Naive thymus-derived CD4-positive, alpha-beta T cell (primary cell): ENCODE measurements at places on chromosomes 2 and 18. TPM values are rescaled to one million over a fixed set of nuclear protein-coding genes. Genes with fewer than 3 reads are reported as not detected.

GRCh38 chr2:98518101-98518500, 73.4 kb downstream of the INPP4A start:
- H3K27ac ChIP-seq: peak overlapping the region; percentile 9
- no peak overlapping the region for H3K4me3 ChIP-seq
- no peaks in the 10 kb centered on the region for H3K27me3 ChIP-seq
- H3K4me1 ChIP-seq: peaks cover 49% of the 10 kb centered on the region

GRCh38 chr2:222730366-222730999, 59.0 kb downstream of the MOGAT1 start:
- H3K4me1 ChIP-seq: no peaks in the 10 kb centered on the region
- no peak overlapping the region for H3K27ac ChIP-seq
- H3K27me3 ChIP-seq: no peaks in the 10 kb centered on the region
- no peaks in the 10 kb centered on the region for H3K36me3 ChIP-seq
- DNase-seq: no peak

DNA sequence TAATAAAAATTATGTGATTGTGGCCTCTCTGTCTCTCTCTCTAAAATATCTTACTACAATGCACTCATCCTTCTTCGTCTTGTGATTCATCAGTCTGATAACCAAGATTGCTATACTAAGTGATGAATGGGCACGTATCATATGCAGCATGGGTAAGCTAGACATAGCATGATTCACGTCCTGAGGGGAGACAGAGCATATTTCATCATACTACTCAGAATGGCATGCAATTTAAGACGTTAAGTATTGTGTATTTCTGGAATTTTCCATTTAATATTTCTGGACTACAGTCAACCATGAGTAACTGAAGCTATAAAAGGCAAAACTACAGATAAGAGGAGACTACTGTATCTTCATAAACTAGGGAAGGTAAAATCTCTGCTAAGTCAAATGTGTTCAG, 97.0 kb upstream of the CD226 start:
- no peaks in the 10 kb centered on the region for H3K27me3 ChIP-seq
- H3K36me3 ChIP-seq: no peaks in the 10 kb centered on the region
- no peak for DNase-seq
- no peaks in the 10 kb centered on the region for H3K4me1 ChIP-seq
- no peak overlapping the region for H3K27ac ChIP-seq

DNA sequence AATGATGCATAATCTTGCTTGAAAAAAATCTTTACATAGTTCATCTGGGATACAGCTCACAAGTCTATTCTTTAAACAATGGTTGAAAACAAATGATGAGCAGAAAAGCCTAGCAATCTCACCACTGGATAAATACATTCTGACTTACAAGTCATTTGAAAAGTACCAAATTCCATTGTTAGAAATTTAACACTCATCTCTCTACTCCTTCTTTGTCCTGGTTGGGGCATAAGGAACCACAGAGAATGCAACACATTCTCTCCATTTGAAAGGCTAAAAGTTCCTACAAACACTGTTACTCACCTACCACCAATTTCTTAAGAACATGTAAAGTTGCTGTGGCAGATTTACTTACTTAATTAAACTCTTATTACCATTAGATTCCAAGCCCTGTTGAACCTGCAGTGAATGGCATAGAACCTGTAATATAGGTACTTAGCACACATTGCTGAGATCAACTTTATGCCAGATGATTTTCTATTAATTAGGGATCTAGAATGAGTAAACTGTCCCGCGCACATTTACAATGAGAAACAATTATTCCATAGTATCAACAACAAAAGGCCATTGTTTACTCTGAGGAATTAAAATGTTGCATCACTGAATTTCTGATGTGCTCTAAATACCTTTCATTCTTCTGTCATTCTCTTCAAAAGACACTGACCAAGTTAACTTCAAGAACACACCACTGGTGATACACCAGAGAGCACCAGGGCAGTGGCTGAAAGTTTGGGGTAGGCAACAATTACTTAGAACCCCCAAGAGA, 69.6 kb downstream of the CABYR start:
- no peak for DNase-seq
- H3K36me3 ChIP-seq: no peaks in the 10 kb centered on the region

The PAX8 gene
- 0.92 and 1.2 TPM in 2 replicates for total RNA-seq

GRCh38 chr18:52313213-52313612, 26.8 kb upstream of the DCC start:
- H3K36me3 ChIP-seq: no peaks in the 10 kb centered on the region
- no peak overlapping the region for H3K27ac ChIP-seq
- H3K4me1 ChIP-seq: no peaks in the 10 kb centered on the region
- H3K27me3 ChIP-seq: no peaks in the 10 kb centered on the region
- DNase-seq: no peak

- no peak overlapping the region for H3K27ac ChIP-seq
- no peak overlapping the region for H3K4me3 ChIP-seq
- no peaks in the 10 kb centered on the region for H3K36me3 ChIP-seq
- DNase-seq: no peak
These were observed 177.8 kb upstream of the RGPD4 start for GRCh38 chr2:107648781-107649404.

- DNase-seq: no peak
- no peak overlapping the region for H3K4me3 ChIP-seq
- H3K27ac ChIP-seq: no peak overlapping the region
- no peaks in the 10 kb centered on the region for H3K27me3 ChIP-seq
These were observed 184.1 kb upstream of the ARL4C start for GRCh38 chr2:234680688-234681619.

The TEKT4 gene
- total RNA-seq: not detected

- H3K27me3 ChIP-seq: no peaks in the 10 kb centered on the region
- H3K27ac ChIP-seq: no peak overlapping the region
- no peaks in the 10 kb centered on the region for H3K4me1 ChIP-seq
- no peaks in the 10 kb centered on the region for H3K36me3 ChIP-seq
- DNase-seq: no peak
These were observed 119.6 kb downstream of the QPCT start for GRCh38 chr2:37464067-37464466.

- no peak overlapping the region for H3K27ac ChIP-seq
- H3K4me1 ChIP-seq: no peaks in the 10 kb centered on the region
- no peaks in the 10 kb centered on the region for H3K36me3 ChIP-seq
- DNase-seq: no peak
These were observed 44.4 kb downstream of the ST8SIA5 start for GRCh38 chr18:46712406-46712805.

- H3K36me3 ChIP-seq: no peaks in the 10 kb centered on the region
- H3K4me3 ChIP-seq: peak within 1 kb of the TSS; percentile 85
- peak within 1 kb of the TSS; percentile 95 for H3K27ac ChIP-seq
- DNase-seq: peak; percentile 68
These were observed at the start of gene KCMF1 for GRCh38 chr2:84970868-84971509. KCMF1 (plus strand) TSS chr2:84971161; CDS start chr2:84971452, 291 bp downstream.

The CENPA gene
- 22.7 and 25.6 TPM in 2 replicates for total RNA-seq

DNA sequence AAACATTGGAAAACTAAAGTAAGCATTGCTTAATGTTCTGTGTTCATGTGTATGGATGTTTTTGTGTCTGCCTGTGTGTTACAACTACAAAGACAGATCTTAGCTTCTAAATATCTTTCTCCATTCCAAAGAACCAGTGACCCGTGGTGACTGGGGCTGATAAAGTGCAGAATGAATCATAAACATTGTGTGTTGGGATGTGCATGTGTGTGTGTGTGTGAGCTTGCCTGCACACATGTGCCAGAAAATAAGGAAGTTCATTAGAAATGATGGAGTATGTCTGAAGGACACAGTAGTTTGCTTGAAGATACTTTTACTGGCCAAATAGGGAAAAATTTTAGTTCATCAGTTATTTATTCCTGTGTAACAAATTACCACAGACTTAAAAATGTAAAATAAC, 756.6 kb upstream of the CELF4 start:
- DNase-seq: no peak
- H3K4me1 ChIP-seq: no peaks in the 10 kb centered on the region
- H3K4me3 ChIP-seq: no peak overlapping the region
- H3K36me3 ChIP-seq: no peaks in the 10 kb centered on the region
- H3K27me3 ChIP-seq: no peaks in the 10 kb centered on the region

The LAMA3 gene
- total RNA-seq: not detected

DNA sequence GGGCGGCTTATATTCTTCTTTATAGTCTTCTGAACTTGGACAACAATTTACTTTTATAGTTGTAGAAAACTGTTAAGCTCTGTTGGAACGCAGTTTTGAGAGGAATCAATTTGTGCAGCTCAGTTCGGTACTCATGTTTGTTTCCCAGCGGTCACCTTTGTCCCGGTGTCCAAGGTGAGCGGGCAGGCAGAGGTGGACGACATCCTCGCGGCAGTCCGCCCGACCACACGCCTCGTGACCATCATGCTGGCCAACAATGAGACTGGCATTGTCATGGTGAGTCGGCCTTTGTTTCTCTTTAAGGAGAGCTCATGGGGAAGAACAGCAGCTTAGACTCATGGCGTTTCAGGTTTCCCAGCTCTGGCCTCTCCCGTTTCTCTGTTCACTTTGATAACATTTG, 18.6 kb upstream of the ESPNL start:
- no peak overlapping the region for H3K27ac ChIP-seq
- H3K4me1 ChIP-seq: no peaks in the 10 kb centered on the region
- no peaks in the 10 kb centered on the region for H3K27me3 ChIP-seq
- H3K4me3 ChIP-seq: no peak overlapping the region
- H3K36me3 ChIP-seq: peaks cover 5% of the 10 kb centered on the region

- no peaks in the 10 kb centered on the region for H3K36me3 ChIP-seq
- H3K4me3 ChIP-seq: no peak overlapping the region
- DNase-seq: no peak
- no peaks in the 10 kb centered on the region for H3K27me3 ChIP-seq
- no peak overlapping the region for H3K27ac ChIP-seq
These were observed 19.4 kb downstream of the EPB41L5 start for GRCh38 chr2:120032297-120032696.

The DES gene
- total RNA-seq: not detected

The ASIC4 gene
- total RNA-seq: 0.49 TPM

The ANKRD62 gene
- not detected for total RNA-seq

DNA sequence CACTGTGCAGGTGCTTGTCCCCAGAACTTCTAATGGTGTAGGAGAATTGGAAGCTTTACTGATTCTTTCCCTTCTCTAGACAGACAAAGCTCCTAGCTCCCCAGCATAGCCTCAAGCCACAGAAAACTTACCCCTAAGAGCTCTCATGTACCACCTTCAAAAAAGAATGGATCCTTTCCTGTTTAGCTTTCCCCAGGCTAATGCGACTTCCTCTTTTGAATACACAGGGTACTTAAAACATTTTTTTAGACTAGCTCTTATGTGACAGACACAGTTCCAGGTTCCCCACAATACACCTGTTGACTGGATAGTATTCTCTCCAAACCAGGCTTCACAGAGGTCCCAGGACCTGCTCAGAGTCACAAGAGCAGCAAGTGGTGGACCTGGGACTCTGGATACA, 8.3 kb downstream of the CTAGE1 start:
- no peak for DNase-seq
- no peak overlapping the region for H3K4me3 ChIP-seq
- H3K27me3 ChIP-seq: no peaks in the 10 kb centered on the region

DNA sequence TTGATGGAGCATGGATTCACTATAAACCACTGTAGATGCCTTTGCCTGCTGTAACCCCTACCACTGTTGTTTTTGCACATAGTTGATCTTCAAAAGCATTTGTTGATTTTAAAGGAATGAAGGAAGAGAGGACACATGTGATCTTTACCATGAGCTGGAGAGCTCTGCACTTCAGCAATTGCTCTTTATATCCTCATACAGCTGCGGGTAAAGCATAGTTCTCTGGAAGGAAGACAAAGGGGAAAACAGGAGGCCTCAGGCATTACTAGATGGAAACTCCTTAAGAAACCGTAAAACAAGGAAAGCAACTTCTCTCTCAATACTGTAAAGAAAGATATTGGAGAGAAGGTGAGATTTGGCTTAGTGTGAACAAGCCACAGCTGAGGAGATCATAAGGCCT, 60.6 kb downstream of the SCG2 start:
- no peaks in the 10 kb centered on the region for H3K27me3 ChIP-seq
- no peaks in the 10 kb centered on the region for H3K4me1 ChIP-seq

DNA sequence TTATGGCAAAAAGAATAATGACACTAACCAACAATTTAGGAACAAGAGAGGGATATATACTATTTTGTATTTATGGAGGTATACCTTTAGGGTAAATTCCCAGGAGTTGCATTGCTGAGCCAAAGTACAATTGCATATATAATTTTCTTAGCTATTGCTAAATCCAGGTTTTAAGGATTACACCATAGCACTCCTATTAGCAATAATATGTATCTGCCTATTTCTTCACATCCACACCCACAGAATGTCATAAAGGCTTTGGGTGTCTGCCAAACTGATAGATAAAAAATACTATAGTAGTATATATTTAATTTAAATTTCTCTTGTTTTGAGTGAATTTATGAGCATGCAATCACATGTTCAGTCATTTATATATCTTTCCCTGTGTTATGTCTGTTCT, 11.5 kb upstream of the SERPINB13 start:
- no peak for DNase-seq
- H3K27me3 ChIP-seq: no peaks in the 10 kb centered on the region
- no peak overlapping the region for H3K4me3 ChIP-seq
- H3K27ac ChIP-seq: no peak overlapping the region
- no peaks in the 10 kb centered on the region for H3K4me1 ChIP-seq

DNA sequence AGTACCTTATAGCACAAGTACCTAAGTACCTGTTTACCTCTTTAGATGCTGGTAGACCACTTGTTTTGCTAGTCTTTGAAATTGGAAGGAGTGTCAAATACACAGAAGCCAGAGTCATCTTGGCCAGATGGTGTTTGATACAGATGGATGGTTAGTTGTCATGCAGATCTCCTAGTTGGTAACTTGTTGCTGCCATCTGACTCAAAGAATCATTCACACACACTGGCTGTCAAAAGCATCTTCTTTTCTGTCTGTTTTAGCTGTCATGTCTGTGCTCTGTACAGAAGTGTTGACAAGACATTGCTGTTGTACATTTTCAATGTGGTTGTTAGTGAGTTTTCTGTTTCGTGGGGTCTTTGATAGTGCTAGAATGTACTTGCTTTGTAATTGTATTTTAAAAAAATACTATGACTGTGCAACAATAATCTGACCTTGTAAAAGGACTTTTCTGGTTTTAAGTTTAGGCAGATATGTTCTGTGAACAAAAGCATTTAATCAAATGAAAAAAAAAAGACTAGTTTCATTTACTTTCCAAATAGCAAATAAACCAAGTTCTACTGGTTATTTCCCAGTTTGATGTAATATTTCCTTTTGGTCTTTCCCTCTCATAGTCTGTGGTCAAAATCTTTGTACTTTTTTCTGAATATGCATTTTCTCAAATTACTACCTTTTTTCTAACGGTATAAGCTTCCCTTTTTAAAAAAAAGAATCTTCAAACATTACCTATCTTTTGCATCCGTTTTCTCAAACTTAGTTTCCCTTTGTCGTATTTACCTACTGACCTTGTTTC, 39.9 kb downstream of the TANK start:
- H3K27ac ChIP-seq: no peak overlapping the region
- no peak for DNase-seq
- no peaks in the 10 kb centered on the region for H3K36me3 ChIP-seq
- H3K4me1 ChIP-seq: peaks cover 16% of the 10 kb centered on the region
- no peak overlapping the region for H3K4me3 ChIP-seq
- no peaks in the 10 kb centered on the region for H3K27me3 ChIP-seq

- no peaks in the 10 kb centered on the region for H3K36me3 ChIP-seq
- DNase-seq: no peak
- H3K27ac ChIP-seq: no peak overlapping the region
- H3K27me3 ChIP-seq: no peaks in the 10 kb centered on the region
- no peak overlapping the region for H3K4me3 ChIP-seq
These were observed 24.3 kb upstream of the REL start for GRCh38 chr2:60857056-60857455.

- H3K36me3 ChIP-seq: no peaks in the 10 kb centered on the region
- no peaks in the 10 kb centered on the region for H3K27me3 ChIP-seq
- no peak for DNase-seq
- no peak overlapping the region for H3K27ac ChIP-seq
- H3K4me1 ChIP-seq: no peaks in the 10 kb centered on the region
- H3K4me3 ChIP-seq: no peak overlapping the region
These were observed 6.3 kb upstream of the PROKR1 start for GRCh38 chr2:68637047-68637446.

The MARCO gene
- not detected for total RNA-seq
